ENCODE measurements at places on chromosomes 2 and 18.

DNA sequence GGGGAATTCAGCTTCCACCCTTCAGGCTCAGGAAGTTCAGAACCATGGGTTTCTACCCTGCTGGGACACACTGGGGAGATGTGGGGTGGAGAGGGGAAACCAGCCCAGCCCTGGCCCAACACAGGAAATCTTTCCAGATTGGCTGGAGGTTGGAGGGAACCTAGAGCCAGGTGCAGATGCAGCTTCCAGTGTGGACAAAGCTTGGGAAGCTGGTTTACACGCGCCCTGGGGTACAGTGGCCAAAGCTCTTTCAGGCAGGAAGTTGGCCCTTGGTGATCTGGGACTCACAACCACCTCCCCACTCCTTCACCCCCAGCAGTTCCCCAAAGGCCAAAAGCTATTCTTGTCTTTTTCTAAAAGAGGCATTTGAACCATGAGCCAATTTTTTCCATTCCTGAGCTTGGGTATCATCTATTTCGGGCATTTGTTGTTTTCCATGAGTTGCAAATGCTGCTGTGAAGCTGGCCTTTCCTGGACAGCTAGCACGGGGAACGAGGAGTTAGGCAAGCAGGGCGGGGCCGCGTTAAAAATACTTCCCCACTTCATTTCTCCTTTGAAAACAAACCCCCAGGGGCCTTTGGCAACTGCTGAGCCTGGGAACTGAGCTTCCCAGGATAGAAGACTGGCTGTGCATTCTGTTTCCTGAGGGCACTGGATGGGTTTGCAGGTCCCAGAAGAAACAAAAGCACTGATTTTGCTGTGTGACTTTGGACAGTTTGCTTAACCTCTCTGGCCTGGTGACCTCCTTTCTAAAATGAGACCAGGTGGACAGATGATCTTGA is 3.1 kb upstream of the ARID5A start:
- DNase-seq: no peak

- DNase-seq: no peak
These were observed 43.9 kb upstream of the STPG4 start for GRCh38 chr2:47198985-47199451.

- DNase-seq: no peak
These were observed 26.5 kb downstream of the NCKAP5 start for GRCh38 chr2:133541797-133542196.

GRCh38 chr18:59650266-59650820 is 46.9 kb downstream of the CCBE1 start:
- no peak for DNase-seq

DNA sequence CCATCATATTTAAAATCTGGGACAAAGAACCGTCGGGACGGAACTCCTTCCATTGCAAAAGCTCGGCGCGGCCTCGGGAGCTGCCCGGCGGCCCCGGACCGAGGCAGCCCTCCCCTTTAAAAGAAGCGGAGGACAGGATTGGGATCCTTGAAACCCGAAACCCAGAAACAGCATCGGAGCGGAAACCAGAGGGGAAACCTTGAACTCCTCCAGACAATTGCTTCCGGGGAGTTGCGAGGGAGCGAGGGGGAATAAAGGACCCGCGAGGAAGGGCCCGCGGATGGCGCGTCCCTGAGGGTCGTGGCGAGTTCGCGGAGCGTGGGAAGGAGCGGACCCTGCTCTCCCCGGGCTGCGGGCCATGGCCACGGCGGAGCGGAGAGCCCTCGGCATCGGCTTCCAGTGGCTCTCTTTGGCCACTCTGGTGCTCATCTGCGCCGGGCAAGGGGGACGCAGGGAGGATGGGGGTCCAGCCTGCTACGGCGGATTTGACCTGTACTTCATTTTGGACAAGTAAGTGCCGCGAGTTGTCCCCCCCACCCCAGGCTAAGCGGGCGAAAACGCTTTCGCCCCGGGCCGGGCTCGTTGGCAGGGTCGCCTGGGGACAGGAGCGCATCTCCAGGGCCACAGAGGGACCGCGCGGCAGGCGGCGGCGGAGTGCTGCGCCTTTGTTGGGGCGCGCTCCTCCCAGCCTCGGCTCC is at the start of gene ANTXR1:
TSS of gene ANTXR1 (plus strand) at position 38 of the 698 bp plus-strand sequence. CDS start at position 359, 321 bp downstream.
- peak; percentile 11 for DNase-seq

- no peak for DNase-seq
These were observed 48.5 kb downstream of the SMAD7 start for GRCh38 chr18:48902023-48902855.

- DNase-seq: no peak
These were observed 363.3 kb downstream of the ZNF516 start for GRCh38 chr18:76131738-76132137.

DNA sequence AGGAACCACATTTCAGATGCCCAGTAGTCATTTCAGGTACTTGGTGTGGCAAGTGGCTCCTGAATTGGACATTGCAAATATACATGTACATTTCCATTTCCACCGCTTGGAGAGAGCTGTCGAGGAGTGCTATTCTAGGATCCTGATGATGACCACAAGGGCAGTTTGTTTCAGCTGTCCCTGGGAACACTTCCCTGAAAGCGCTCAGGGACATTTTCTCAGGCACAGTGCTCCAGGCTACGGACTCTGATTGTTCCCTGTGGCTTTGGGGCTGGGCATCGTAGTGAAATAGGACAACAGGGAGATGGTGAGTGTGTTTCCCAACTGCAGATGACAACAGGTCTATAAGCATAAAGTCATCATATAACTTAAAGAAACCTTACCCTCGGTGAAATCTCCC is 3.1 kb downstream of the DBI start:
- DNase-seq: no peak
